ENCODE measurements at places on chromosomes 2 and 18.

DNA sequence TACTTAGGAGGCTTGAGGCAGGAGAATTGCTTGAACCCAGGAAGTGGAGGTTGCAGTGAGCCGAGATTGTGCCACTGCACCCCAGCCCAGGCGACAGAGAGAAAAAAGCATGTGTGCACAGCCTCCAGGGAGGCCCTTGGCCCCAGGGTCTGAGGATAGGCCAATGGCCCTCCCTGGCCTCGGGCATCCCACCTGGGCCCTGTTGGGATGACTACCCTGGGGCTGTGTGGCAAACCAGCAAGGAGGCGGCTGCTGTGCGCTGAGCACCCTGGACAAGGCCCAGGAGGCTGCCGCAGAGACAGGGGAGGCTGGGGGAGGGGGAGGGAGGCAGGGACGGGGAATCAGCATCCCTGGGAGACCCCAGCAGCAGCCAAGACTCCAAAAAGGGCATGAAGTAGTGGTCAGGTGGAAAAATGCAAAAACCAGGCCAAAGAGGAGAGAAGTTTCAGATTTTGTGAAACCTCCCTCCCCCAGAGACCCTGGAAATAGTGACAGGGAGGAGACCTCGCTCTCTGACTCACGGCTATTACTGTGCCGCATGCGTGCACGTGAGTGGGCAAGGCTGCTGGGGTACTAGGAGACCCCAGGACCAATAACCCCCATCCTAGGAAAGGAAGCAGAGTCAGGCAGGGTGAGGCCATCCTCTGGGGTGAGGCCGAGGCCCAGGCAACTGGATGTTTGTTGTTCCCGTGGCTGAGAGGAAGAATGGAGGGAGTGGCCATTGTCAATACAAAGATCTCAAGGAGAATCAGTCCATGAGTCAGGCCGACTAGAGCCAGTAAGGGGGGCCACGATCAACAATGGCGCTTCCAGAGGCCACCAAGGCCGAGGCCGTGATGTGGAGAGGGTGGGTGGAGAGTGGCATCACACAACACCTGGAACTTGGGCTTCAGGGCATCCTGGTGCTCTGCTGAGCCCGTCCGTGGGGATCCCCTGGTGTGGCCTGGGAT lies 16.0 kb upstream of the B3GNT7 start:
- no peak for DNase-seq

- no peak for DNase-seq
These were observed 282.2 kb downstream of the EXOC6B start for GRCh38 chr2:72543497-72544216.

- no peak for DNase-seq
These were observed 165.0 kb upstream of the SMIM21 start for GRCh38 chr18:75592527-75592926.

DNA sequence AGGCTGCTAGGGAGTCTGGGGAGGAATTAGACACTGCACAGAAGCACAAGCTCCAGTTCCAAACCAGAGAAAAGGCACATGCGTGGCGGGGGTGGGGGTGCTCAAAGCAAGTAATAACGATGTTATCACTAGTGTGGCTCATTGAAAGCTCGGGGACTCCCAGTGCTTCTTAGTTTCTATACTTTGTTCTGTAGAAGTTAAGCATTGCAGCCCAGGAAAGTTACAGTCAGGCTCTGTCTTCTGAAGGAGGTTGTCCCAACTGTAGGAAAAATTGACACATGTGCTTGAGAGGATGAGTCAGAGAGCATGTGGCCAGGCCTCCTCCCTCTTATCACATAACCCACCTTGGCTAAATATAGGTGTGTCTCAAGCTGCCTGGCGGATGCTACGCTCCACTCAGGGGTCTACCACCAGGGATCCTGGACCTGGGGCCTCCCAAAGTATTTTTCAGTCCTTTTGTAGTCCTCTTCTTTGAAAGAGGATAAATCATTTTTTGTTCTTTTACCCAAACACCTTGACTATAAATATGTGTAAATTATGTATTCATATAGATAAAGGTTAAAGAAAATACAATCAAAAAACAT lies 3.8 kb downstream of the GALNT5 start:
- no peak for DNase-seq

- DNase-seq: no peak
These were observed 231.9 kb downstream of the RND3 start for GRCh38 chr2:150255528-150255927.

- DNase-seq: no peak
These were observed 127.5 kb upstream of the TNP1 start for GRCh38 chr2:216987252-216987821.

- no peak for DNase-seq
These were observed 4.4 kb downstream of the IL1B start for GRCh38 chr2:112831946-112832840.

GRCh38 chr2:186170693-186171092 lies 315.4 kb upstream of the ZC3H15 start:
- DNase-seq: no peak

DNA sequence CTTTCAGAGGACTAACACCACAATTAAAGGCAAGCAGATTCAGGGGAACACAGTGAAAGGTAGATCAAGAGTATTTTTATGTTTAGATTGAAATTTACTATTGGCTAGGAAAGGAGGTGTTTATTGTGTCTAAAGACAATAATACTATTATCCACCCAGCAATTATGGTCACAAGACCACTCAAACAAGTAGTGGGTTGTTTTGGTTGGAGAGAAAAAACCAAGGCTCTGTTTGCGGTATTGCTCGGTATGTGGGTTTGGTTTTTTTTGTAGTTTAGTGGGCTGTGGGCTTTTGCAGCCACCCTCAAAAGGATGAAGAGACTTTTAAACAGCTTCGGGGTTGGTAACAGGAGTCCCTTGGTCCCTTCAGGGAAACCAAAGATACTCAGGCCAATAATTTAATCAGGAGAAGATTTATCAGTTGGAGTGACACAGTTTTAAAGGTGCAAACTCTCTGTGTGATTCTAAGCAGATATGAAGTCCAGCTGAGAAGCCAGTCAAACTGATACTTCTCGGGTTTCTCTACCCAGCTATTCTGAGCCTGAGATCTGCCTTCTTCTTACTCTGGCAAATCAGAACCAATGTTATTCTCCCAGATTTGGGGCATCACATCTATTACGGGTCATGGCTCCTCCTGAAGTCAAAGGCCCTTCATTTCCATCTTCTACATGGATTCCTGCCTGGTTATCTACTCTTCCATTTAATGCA lies 55.3 kb downstream of the DCC start:
- DNase-seq: no peak

GRCh38 chr2:52498077-52498750 lies 1269.4 kb upstream of the CHAC2 start:
- DNase-seq: no peak

DNA sequence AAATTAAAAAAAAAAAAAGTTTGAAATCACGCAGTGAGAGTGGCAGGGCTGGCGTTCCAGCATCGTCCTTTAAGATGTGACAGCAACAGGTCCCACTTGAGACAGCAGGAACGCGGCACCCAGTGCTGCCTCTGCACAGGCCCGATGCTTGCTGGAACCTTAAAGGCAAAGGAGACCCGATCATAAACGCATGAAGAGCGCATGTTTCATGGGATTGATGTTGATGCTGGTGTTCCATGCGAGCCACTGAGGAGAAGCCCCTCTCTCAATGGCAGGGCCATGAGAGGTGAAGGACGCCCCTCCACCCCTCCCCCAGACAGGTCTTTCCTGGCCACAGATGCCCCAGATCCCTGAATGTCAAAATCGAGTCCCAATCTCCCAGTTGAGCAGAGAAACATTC lies 17.9 kb upstream of the ALPI start:
- DNase-seq: no peak

- DNase-seq: no peak
These were observed 289.4 kb downstream of the KCNS3 start for GRCh38 chr2:18167871-18168270.

Measured in brain (organoid and tissue), 16 donors.